ENCODE measurements at places on chromosomes 13 and 19. TPM values are rescaled to one million over a fixed set of nuclear protein-coding genes. Genes with fewer than 3 reads are reported as not detected.
A peak's percentile ranks its signal among the peaks of the same experiment; 100 is the strongest.

The JAK3 gene
- not detected for total RNA-seq

The TEX29 gene
- total RNA-seq, result not detected

The LYPD5 gene
- 0.47 TPM for total RNA-seq

The C19orf67 gene
- not detected for total RNA-seq

The TNNT1 gene
- 46.8 TPM for total RNA-seq

- no peak overlapping the region for H3K4me3 ChIP-seq
- H3K27ac ChIP-seq, result no peak overlapping the region
- DNase-seq, result no peak
- H3K27me3 ChIP-seq, result no peaks in the 10 kb centered on the region
Observed at GRCh38 chr19:46435009-46435408, 6.3 kb upstream of the PNMA8C start.

DNA sequence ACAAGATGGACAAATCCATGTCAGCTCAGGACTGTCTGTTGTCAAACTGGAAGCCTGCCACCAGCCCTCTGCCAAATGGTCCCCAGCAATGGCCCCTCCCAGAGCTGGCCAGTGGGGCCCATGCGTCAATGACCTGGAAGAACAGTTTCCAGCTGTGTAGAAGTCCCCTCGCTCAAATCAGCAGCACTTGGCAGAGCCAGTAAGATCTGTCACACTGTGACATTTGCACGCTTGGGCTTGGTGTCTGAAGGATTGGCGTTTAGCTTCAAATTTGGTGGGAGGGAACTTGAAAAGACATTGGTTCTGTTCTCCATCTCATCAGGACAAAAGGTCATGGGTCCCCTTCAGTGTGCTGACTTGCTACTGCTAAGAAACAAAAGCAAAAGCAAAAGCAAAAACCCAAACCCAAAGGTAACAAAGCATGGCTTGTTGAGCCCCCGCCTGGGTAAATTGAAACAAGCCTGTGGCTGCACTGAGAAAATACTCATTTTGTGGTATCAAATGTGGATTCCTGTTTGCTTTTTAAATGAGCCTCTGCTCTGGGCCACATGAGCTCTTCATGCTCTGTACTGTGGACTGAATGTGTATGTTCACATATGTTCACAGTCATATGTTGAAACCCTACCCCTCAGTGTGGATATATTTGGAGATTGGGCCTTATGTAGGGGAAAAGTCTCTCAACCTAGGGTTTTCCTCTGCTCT lies 253.6 kb upstream of the MAB21L1 start:
- H3K4me1 ChIP-seq, result no peaks in the 10 kb centered on the region
- no peak overlapping the region for H3K27ac ChIP-seq
- DNase-seq, result no peak
- no peaks in the 10 kb centered on the region for H3K36me3 ChIP-seq
- no peaks in the 10 kb centered on the region for H3K27me3 ChIP-seq

DNA sequence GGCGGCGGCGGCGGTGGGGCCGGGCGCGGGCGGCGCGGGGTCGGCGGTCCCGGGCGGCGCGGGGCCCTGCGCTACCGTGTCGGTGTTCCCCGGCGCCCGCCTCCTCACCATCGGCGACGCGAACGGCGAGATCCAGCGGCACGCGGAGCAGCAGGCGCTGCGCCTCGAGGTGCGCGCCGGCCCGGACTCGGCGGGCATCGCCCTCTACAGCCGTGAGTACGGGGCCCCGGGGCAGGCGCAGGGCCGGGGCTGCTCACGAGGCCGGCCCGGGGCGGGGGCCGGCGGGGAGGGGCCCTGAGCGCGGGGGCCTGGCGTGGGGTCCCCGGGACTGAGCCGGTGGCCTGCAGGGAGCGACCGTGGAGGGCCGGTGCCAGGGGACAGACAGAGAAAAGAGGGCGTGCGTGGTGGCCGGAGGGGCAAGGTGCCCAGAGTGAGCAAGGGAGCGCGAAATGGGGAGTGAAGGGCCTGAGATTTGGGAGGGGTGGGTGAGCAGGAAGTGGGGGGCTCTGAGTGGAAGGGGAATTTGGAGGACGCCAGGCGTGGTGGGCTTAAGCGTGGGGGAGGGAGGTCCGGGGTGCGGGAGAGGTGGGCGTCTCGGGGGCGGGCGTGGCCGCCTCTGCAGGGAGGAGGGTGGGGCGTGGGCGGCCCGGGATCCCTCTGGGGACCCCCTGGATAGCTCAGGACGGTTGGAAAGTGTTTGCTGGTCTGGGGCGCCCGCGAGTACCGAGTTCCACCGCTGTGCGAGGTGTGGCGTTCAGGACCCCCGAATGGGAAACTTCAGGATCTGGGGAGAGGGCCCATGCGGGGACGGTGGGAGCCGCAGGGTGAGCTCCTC lies 575 bp downstream of the CARM1 start:
- H3K36me3 ChIP-seq, result peaks cover 7% of the 10 kb centered on the region
- H3K4me1 ChIP-seq, result no peaks in the 10 kb centered on the region
- DNase-seq, result peak; percentile 14
- H3K4me3 ChIP-seq, result peak overlapping the region; percentile 75
- H3K27me3 ChIP-seq, result no peaks in the 10 kb centered on the region

GRCh38 chr19:13037731-13038130 lies 42.5 kb downstream of the NFIX start:
- H3K27ac ChIP-seq, result peak overlapping the region; percentile 82
- H3K4me3 ChIP-seq, result no peak overlapping the region
- DNase-seq, result no peak
- no peaks in the 10 kb centered on the region for H3K27me3 ChIP-seq
- H3K4me1 ChIP-seq, result peaks cover 30% of the 10 kb centered on the region

DNA sequence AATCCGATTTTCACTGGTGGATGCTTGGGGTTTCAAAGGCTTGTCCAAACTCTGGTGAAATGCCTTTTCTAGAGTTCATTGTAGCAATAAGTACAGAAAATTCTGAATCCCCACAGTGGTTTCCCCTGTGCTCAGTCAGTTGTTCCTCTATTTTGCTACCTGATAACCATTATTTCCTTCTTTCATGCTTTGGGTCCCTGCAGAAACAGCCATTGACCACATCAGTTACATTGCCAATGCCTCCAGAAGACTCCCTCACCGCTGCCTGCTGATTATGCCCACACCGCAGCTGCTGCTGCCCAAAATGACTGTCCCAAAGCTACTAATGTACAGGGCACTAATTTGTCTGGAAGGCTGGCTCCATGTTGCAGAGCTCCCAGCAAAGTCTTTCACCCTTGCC lies 517.3 kb downstream of the KLF12 start:
- H3K4me1 ChIP-seq, result no peaks in the 10 kb centered on the region
- DNase-seq, result no peak
- H3K36me3 ChIP-seq, result no peaks in the 10 kb centered on the region
- H3K4me3 ChIP-seq, result no peak overlapping the region
- H3K27ac ChIP-seq, result no peak overlapping the region

DNA sequence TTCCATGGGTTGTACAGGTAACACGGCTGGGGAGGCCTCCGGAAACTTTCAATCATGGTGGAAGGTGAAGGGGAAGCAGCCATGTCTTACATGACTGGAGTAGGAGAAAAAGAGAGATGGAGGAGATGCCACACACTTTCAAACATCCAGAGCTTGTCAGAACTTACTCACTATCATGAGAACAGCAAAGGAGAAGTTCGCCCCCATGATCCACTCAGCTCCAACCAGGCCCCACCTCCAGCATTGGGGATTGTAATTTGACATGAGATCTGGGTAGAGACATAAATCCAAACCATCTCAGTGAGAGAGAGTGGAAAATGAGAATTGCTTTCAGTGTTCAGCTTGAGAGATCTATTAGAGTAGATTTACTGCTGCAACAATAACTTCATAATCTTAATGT lies 210.9 kb downstream of the NDFIP2 start:
- no peak overlapping the region for H3K4me3 ChIP-seq
- no peak for DNase-seq
- no peak overlapping the region for H3K27ac ChIP-seq
- H3K36me3 ChIP-seq, result no peaks in the 10 kb centered on the region

DNA sequence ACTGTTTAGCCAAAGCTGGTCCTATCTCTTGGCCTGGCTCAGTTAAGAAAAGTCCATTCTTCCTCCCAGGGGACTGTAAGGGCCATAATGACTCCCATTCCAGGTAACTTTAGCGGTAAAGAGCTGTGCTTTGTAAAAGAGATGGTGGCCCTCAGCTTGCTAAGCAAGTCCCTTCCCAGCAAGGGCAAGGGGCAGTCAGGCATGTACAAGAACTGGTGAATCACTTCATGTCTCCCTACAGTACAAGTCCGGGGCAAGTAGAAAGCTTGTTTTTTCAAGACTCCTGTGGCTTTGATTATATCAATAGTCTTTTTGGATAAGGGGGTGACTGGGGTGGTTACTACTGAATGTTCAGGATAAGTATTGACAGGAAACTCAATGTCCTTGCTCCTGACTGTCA lies 88.9 kb downstream of the SLC25A15 start:
- no peak overlapping the region for H3K27ac ChIP-seq
- no peaks in the 10 kb centered on the region for H3K36me3 ChIP-seq
- H3K4me3 ChIP-seq, result no peak overlapping the region
- H3K27me3 ChIP-seq, result no peaks in the 10 kb centered on the region
- no peak for DNase-seq

DNA sequence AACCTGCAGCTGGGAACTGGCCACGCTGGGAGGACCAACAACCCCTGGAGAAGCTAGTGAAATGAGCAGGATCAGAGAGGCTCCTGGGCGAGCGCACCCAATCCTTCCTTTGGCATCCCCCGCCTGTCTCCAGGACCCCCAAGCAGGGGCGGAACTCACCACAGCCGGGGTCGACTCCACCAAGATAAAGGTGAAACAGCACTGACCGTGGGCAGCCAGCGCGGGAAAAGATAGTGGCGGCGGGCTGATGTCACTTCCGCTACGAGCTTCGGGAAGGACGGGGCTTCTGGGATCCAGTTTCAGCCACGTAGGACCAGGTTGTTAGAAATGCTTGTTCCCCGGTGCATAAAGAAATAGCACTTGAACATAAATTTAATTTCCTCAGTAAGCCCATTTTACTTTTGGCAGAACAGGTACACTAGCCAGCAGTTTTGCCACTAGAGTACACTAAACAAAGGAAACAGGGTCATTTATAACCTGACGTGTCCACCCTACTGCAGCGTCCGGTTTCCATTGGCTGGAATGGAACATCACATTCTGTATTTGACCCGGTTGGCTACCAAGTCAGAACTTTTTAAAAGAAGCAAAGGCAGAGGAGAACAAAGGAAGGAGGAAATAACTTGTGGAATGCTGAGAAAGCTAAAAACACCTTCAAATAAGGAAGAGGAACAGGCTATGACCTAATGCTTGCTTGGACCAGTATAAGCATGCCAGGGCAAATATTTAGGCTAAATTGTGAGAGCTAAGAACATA lies 25.5 kb upstream of the ZNF562 start:
- no peak for DNase-seq
- no peaks in the 10 kb centered on the region for H3K36me3 ChIP-seq
